Activated naive CD4-positive, alpha-beta T cell treated with anti-CD3 and anti-CD28 coated beads, Interleukin-2, amount 10 ng/mL, durations not matched to agents 7 days and 5 days (primary cell): ENCODE measurements at places on chromosomes 1 and 21.

GRCh38 chr21:32212116-32212515 lies 66.7 kb downstream of the MIS18A start:
- DNase-seq = no peak

DNA sequence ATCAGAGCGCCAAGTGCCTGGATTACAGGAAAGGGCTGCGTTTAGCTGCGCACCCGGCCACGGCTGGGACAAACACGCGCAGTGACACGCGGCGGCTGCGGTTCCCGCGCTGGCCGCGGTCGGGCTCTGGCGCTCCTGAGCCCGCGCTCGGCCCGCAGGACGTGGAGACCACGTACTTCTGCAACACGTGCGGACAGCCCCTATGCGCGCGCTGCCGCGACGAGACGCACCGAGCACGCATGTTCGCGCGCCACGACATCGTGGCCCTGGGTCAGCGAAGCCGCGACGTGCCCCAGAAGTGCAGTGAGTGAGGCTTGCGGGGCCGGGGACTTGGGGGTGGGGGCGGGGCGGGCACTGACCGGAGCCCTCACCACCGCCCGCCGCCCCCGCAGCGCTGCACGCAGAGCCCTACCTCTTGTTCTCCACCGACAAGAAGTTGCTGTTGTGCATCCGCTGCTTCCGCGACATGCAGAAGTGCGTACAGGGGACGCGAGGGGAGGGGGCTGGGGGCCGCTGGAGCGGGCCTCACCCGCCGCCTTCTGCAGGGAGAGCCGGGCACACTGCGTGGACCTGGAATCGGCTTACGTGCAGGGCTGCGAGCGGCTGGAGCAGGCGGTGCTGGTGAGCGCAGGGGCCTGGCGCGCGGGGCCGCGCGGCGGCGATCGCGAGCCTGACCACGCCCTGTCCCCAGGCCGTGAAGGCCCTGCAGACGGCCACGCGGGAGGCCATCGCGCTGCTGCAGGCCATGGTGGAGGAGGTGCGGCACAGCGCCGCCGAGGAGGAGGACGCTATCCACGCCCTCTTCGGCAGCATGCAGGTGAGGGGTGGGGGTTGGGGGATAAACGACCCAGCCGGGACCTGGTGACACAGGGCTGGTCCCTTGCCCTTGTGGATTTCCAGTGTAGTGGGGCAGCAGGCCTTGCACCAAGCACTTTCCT lies 3.1 kb downstream of the RNF207 start:
- DNase-seq = peak; percentile 39

DNA sequence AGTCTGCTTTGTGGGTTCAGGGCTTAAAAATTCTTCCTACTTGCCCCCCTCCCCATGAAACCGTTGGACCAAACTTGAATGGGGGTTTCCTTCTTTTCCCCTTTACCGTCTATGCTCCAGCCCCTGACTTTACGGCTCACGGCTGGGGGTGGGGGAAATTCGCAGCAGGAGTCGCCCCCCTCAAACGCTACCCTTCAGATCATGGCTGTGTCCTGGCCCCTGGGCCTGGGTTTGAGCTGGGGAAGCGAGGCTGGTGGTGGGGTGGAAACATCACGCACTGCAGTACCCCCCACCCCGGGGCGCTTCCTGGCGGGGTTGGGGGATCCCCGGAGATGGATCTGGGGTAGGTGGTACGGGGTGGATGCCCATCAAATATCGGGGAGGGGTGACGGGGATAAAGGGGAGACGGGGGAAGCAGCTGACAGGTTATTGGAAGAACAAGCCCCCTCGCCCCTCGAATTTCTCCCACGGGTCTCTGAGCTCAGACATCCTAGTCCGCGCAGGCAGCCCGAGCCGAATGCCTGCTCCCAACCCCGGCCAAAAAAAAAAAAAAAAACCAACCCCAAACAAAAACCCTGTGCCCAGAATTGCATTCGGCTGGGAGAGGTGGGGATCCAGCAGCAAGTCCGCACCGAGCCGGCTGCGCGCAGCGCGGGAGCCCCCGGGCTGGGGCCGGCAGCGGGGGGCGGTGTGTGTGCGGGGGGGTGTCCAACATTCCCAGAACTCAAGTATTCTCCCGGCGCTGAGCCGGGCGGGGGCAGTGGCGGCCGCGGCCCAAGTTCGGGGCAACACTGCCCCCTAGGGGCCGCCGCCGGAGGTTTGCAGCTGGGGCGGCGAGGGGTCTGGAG lies 59.0 kb upstream of the ACOT11 start:
- DNase-seq = peak; percentile 69

DNA sequence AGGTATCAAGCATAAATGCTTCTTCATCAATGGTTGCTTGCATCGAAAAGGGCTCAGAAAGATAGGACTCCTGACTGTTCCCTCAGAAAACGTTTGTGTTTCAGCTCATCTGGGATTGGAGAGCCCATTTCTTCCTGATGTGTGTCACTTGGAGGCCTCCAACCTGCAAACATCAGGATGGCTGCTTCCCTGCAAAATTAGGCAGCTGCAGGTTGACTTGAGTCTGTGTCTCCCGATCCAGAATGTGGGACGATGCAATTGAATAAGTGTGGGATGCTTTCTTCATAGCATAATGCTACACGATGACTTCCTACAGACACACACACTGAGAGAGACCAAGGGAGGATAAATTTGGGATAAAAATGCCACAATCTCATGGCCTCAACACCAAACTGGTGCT lies 42.2 kb downstream of the OLIG1 start:
- DNase-seq = no peak

GRCh38 chr1:155196893-155197638 lies 10.6 kb downstream of the THBS3 start:
- DNase-seq = no peak
